ENCODE measurements at places on chromosomes 11 and 22.
A peak's percentile ranks its signal among the peaks of the same experiment; 100 is the strongest.

DNA sequence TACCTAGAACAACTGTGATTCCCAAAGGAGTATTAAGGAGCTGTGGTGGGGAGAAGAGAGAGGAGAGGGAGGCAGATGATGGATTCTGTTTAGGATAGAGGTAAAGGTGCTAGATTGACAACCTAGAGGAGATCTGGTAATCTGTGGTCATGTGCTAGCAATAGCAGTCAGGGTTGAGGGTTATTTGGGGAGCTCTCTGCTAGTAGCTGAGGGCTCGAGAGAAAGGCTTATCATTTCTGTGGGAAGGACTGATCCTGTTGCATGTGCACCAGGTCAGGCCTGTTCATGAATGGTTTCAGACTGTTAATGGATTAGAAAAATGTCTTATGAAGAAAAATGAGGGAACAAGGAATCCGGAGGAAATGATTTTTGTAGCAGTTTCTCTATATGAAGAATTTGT is 63.2 kb downstream of the MTMR3 start:
- DNase-seq: no peak

DNA sequence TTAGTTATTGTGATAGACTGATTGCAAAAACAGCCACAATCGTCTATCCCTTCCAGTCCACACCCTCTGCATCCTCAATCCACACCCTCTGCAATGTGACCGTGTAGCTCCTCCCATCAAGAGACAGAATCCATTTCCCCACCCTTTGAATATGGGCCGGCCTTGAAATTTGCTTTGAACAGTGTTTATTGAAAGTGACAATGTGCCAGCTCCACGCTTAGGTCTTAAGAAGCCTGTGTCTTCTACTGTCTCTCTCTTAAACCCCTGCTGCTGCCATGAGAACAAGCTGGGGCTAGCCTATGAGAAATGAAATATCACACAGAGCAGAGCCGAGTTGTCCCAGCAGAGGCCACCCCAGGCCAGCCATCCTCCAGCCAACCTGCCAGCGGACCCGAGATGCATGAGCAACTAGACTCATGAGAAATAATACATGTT is 22.3 kb upstream of the MICAL2 start:
- no peak for DNase-seq

- no peak for DNase-seq
Observed at GRCh38 chr11:31645747-31646146, 136.2 kb downstream of the ELP4 start.

DNA sequence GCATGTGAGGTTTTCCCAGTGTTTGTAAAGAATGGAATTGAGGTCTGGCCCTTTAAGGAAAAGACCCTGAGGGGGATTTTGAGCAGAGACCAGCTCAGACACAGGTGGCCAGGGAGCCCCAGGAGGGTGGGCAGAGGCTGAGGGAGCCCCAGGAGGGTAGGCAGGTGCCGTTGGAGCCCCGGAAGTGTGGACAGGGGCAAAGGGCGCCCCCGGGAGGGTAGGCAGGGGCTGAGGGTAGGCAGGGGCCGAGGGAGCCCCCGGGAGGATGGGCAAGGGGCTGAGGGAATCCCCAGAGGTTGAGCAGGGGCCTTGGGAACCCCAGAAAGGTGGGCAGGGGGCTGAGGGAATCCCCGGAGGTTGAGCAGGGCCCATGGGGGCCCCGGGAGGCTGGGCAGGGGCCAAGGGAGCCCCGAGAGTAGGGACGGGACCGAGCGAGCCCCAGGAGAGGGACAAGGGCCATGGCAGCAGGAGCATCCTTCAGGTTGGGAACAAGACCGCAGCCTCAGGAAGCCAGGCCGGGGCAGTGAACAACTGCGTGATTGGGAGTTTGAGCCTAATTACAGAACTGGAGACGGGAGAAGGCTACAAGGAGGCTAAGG is 292.0 kb downstream of the BRD1 start:
- DNase-seq: no peak

GRCh38 chr11:110430267-110431050 is 711 bp downstream of the FDX1 start:
- peak; percentile 9 for DNase-seq

Data from cortex of kidney (tissue), 1 donor.